ENCODE measurements at places on chromosomes 7 and 10. TPM values are rescaled to one million over a fixed set of nuclear protein-coding genes. Genes with fewer than 3 reads are reported as not detected.

- no peak for DNase-seq
These were observed 11.5 kb upstream of the SP8 start for GRCh38 chr7:20798081-20798693.

IQUB gene
- total RNA-seq: 5.4 TPM

H2BK1 gene
- total RNA-seq: not detected

DNA sequence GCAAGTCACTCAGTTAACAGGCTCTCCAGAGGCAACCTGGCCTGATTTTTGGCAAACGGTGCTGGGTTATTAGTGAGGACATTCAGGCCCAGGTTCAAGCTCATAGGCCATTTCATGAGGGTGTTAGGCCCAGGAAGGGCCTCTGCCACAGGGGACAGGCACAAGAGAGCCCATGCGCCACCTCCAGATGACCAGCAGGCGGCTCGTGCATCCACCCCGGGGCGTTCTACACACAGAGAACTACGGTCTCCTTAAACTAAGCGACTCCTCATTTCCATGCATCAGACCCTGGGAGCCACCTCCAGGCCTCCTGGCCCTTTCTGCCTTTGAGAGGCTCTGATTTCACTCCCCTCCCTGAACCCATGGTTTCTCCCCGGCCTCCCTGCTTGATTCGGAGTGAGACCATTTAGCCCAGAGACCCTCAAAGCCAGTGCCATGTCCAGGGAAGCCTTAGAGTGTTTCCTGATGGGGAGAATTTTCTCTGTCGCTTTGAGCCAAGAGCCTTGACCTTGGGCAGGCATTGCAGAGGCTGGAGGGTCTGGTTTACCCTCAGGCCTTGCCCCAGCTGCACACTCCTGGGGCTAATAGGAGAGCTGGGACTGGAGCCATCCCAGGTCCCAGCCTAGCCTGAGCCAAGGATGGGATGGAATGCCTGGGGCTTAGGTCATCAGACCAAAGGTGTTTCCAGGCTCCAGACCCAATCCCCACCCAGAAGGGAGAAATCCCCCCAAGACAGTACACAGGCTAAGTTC is 188.0 kb downstream of the GRID1 start:
- no peak for DNase-seq

DNA sequence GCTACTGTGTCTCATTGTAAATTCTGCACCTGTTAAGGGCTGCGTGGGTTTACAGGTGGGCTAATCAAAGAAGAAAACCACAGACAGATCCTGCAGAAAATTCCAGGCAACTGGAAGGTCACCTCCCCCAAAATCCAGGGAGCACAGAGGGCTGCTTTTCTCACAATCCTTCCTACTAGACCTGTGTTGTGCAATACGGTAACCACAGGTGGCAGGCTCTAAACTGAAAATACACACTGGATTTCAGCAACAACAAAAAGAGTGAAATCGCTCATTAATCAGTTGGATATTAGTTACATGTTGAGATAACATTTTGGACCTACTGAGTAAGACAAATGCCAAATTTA is 83.2 kb downstream of the SLC16A9 start:
- no peak for DNase-seq

GRCh38 chr10:33410096-33410859 is 75.8 kb upstream of the NRP1 start:
- no peak for DNase-seq

SAMD8 gene
- 61.0 TPM for total RNA-seq

- DNase-seq: no peak
These were observed 2.0 kb downstream of the THSD7A start for GRCh38 chr7:11829954-11830353.

- no peak for DNase-seq
These were observed 149.4 kb downstream of the ZNF248 start for GRCh38 chr10:37707829-37708578.

GRCh38 chr7:158957510-158957906 is 101.2 kb downstream of the DYNC2I1 start:
- no peak for DNase-seq

MRLN gene
- not detected for total RNA-seq

GRCh38 chr10:77431209-77431611 is 206.4 kb downstream of the KCNMA1 start:
- no peak for DNase-seq

- no peak for DNase-seq
These were observed 94.1 kb downstream of the SORCS3 start for GRCh38 chr10:104735036-104735756.

EZH2 gene
- total RNA-seq: 1.5 TPM

- DNase-seq: no peak
These were observed 114.4 kb upstream of the SVIL start for GRCh38 chr10:29749150-29749549.

DNA sequence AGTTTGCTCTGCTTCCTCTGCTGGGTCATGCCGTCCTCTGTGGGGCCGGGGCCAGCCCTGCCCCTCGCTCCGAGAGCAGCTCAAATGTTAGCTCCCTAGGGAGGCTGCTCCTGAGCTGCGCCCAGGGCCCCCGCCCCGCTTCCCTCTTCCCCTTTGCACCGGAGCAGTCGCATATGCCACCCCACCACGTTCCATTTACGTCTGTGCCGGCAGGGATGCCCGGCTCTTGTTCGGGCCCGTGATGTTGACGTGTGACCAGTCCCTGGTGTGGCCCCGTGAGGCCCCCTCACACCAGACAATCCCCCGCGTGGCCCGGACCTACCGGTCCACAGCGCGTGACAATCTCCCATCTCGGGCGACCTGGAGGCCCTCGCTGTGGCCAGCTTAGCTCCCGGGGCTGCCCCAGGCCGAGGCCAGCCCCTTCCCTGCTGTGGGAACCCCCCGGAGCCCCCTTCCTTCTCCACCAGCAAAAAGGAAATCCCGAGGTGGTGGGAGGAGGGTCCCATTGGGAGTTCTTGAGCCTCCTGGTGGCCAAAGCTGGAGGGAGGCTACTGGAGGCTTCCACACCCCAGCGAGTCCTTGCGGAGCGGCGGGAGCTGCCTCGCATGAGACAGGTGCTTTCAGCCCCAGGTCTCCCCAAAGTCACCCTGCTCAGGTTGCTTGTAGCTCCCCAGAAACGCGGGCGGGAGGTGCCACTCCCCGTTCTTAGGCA is 15.2 kb downstream of the FAM20C start:
- DNase-seq: no peak

CHN2 gene
- 4.2 TPM for total RNA-seq

DNA sequence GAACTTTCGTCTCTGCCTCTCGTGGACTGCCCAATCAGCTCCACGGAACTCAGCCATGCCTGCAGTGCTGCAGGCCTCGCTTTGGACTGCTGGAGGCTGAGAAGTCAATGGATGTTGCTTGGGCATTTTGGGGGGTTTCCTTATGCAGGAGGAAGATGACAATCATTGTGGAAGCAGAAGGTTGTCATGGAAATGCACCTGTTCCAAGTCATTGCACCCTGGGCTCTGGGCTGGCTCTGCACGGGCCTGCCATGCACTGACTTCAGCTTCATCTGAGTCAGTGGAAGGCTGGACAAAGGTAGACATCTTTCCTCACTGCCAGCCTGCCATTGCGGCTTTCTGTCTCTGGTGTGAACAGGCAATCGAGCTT is 217.3 kb downstream of the RPS24 start:
- DNase-seq: no peak

POT1 gene
- total RNA-seq: 50.4 TPM

IFIT2 gene
- total RNA-seq: 11.4 TPM

TEX36 gene
- not detected for total RNA-seq

DNA sequence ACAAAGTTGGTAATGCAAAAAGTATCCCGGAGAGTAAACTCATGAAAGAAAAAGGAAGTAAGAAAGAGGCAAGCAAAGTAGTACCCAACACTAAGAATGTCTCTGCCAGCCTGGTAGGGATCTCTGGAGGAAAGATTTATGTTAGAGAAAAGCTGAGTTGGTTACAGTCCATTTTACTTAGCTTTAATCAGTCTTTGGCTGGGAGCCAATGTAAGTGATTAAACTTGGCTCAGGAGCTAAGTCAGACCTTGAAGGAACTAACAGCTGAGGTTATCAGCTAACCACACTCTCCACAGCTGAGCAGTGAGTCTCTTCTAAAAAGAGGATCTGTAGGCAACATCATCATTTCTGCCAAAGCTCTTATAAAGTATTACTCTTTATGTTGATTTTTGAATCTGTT is 148.0 kb downstream of the ANKRD7 start:
- no peak for DNase-seq

GRCh38 chr7:79982141-79982770 is 152.4 kb upstream of the GNAI1 start:
- DNase-seq: no peak

DNA sequence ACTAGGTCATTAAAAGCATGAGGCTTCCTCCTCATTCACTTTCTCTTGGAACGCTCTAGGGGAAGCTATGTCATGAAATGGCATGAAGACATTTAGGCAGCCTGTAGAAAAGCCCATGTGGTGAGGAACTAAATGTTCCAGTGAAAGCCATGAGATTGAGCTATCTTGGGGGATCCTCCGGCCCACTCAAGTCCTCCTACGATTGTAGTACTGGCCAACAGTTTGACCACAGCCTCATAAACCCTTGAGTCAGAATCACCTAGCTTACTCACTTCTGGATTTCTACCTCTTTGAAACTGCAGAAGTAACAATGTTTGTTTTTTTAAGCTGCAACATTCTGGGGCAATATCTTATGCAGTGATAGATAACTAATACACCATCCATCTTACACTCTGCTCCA is 605.1 kb downstream of the SORCS1 start:
- DNase-seq: no peak

GRCh38 chr7:112898432-112899290 is 108.5 kb upstream of the TMEM168 start:
- DNase-seq: no peak

AGFG2 gene
- total RNA-seq: 35.9 TPM

DNA sequence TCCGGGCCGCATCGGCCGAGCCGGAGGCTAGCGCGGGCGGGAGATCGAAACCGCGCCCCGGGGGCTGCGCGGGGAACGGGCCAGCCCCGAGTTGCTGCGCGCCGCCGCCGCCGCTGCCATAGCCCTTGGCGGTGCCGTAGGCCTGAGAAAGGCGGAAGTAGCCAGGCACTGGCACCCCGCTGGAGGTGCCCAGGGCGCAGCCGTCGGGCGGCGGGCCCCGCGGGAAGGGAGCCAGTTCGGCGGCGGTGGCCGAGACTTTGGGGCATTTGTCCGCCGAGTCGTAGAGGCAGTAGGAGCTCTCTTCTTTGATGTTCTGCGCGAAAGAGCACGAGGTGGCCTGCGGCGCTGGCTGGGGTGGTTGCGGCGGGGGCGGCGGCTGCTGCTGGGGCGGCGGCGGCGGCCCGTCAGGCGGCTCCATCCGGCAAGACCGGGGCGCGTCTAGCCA is 587 bp downstream of the HOXA10 start:
- peak; percentile 12 for DNase-seq
